ENCODE measurements at places on chromosomes 1 and 21.
A peak's percentile ranks its signal among the peaks of the same experiment; 100 is the strongest.

DNA sequence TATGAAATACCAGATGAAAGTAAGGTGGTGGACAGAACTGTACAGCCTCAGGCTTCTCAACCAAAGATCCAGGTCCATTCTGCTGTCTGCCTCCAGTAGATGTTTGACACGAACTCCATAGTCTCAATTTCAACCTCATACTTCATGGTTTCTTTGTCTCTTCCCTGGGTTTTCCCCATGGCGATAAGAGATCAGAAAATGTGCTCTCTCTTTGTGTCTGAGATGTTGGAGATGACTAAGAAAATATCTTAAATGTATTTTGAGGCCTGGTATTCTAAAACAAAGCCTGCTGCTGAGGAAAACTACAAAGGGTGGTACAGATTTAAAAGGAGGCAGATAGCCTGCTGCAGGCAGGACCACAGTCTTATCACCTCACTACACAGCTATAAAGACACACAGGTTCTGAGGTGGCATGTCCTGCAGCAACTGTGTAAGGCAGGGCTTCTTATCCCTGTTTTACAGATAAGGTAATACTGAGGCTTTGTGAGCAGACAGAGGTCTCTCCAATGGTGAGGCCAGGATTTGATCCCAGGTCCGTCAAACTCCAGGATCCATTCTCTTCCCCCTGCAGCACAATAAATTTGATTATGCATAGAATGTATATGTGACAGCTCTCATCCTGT, 40.0 kb upstream of the CACNA1E start:
- DNase-seq, result no peak

GRCh38 chr1:26175346-26175745, 1.9 kb upstream of the CNKSR1 start:
- no peak for DNase-seq

GRCh38 chr1:4853904-4854303, 199.5 kb downstream of the AJAP1 start:
- no peak for DNase-seq

DNA sequence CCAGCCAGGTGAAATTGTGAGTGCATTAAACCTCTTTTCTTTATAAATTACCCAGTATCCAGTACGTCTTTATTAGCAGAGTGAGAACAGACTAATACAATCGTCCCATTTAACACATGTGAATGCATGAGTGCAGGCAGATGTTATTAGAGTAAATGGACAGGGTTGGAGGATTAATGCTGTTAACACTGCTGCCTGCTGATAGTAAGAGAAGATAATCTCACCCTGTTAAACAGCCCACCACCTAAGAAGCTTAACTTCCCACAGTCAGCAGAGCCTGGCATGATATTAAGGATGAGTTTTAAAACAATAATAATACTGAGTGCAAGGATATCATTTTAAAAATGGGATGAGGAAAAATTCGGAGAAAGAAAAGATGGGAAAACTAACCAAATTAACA, 181.4 kb upstream of the LHX8 start:
- peak; percentile 94 for DNase-seq

DNA sequence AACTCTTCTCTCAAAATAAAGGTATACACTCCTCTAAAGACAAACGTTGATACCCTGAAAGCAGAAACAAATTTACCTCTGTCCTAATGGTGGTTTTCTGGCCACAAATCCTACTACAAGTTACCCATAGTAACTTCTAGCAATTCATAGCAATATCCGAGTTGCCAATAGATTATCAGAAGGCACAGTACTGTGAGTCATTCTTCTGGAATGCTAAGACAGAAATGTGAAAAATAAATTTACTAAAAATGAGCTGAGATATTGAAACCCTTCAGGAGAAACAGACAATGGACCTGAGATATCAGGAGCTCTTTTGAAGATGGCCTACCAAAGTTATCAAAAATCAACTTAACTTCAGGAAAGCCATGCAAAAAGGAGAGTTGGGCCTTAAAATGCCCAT, 715.0 kb upstream of the ADAMTS5 start:
- no peak for DNase-seq

- no peak for DNase-seq
These were observed 15.1 kb downstream of the ZBTB8B start for GRCh38 chr1:32480003-32480402.

- DNase-seq, result no peak
These were observed 76.7 kb downstream of the PRDM16 start for GRCh38 chr1:3145532-3146325.

DNA sequence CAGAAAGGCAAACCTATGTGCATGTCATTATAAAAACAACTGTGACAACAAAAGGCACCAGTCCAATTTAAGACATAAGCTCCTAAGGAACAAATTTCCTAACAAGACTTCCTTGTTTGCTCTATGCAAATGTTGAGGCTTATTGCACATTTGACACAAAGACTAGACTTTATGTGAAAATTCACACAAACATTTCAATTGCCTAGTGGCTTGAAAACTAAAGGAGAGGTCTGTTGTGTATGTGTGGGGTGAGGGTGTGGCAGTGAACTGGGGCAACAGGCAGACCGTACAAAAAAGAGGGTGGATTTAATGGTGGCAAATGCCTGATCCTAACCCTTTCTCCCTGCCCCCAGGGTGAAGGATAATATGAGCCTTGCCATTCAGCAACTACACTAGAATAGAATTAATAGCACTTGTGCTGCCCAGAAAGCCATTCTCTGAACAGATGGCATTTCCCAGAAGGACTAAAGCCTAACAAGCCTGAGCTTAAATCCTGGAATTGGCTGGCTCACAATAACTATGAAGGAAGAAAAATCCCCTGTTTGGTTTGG, 73.9 kb downstream of the GLUL start:
- peak; percentile 97 for DNase-seq

- DNase-seq, result no peak
These were observed 9.2 kb upstream of the ITPKB start for GRCh38 chr1:226748306-226748705.

Measured in NCI-H82 (cell line).